Right lung (tissue), 10 donors: ENCODE measurements at places on chromosomes 11 and 22.

GRCh38 chr11:111299101-111300026 is 1.0 kb downstream of the POU2AF3 start:
- peak; percentile 66 for DNase-seq

- no peak for DNase-seq
Measured at GRCh38 chr11:114106986-114107385, 47.5 kb downstream of the ZBTB16 start.

GRCh38 chr11:69396948-69397307 is 84.5 kb upstream of the LINC01488 start:
- DNase-seq = no peak

DNA sequence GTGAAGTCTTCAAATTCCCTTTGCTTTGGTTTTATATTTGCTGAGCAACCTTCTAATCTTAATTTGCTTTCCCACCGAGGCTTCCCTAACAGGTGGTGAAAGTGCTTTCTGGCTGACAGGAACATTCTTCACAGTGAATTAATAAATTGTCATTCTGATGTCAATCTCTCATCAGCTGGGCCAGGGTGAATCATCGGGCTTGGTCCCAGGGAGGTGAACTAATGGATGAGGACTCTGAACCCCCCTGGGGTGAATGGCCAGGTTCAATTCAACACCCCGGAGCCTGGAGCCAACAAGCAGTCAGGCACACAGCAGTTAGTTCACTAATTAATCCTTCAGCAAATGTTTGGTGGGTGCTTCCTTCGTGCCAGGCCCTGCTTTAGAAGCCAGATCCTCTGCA is 155.4 kb upstream of the PDGFD start:
- no peak for DNase-seq

DNA sequence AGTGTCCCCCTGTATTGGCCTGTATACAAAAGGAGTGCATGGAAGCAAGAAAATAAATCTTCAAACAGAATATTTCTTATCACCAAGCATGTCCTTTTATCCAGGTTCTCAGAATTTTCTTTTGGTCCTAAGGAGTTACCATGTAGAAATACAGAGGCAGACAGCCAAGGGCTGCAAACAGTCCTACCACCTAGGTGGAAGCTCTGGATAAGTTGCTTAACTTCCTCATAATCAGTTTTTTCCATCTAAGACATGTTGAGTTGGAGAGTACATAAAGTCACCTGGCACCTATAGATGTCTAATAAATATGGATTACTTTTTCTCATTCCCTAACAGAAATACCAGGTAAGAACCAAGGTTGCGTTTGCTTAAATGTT is 57.0 kb upstream of the BLID start:
- DNase-seq = no peak

DNA sequence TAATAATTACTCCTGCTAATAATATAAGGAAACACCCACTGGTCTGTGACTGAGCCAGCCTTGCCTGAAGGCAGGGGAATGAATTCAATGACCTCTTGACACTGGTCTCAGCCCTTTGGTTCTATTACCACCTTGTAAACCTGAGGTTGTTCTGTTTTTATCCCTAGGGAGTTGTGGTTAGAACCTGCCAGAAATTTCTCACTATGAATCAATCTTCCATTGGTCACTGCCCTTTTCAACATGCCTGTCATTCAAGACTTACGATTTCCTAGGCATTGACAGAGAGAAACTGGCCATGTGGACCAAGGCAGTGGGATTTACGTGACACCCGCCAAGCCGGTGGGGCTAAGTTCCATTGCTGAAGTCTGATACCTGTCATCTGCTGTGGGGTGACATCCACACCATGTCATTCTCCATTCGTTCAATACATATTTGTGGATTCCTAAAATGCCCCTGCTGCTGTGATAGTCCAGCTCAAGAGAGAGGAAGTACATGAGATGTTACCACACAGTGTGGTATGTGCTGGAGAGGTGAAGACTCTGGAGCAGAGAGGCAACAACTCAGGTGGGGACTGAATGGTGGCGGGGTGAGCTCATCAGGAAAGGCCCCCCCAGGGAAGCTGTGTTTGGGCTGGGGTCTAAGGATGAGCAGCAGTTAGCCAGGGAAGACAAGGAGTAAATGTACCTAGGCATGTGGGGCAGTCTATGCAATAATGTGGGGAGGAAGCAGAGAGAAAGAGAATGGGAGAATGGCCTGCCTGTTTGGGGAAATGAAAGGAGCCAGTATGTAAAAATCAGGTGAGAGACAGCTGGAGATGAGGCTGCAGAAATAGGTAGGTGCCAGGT is 15.2 kb upstream of the EHF start:
- no peak for DNase-seq

GRCh38 chr22:22720724-22721261 is 76.4 kb downstream of the GGTLC2 start:
- no peak for DNase-seq

DNA sequence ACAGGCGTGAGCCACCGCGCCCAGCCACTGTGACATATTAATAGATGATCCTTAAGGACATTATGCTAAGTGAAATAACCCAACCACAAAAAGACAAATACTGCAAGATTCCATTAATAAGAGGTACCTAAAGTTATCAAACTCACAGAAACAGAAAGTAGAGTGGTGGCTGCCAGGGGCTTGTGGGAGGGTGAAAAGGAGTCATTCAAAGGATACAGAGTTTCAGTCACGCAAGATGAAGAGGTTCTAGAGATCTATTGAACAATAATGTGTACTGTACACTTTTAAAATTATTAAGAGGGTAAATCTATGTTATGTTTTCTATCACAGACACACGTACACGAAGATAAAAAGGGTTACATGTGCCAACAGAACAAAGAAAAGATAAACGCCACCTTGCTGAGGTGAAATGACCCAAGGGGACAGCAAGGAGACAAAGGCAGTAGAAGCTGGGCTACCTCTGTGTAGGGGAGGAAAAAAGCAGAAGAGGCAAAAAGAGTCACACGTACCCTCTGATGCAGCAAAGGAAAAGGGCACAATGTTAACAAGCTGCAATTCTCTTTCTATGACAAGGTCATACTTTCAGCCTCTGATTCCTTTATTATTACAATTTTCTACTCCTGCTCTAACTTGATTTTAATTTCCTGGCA is 65.3 kb downstream of the AMBRA1 start:
- DNase-seq = no peak

DNA sequence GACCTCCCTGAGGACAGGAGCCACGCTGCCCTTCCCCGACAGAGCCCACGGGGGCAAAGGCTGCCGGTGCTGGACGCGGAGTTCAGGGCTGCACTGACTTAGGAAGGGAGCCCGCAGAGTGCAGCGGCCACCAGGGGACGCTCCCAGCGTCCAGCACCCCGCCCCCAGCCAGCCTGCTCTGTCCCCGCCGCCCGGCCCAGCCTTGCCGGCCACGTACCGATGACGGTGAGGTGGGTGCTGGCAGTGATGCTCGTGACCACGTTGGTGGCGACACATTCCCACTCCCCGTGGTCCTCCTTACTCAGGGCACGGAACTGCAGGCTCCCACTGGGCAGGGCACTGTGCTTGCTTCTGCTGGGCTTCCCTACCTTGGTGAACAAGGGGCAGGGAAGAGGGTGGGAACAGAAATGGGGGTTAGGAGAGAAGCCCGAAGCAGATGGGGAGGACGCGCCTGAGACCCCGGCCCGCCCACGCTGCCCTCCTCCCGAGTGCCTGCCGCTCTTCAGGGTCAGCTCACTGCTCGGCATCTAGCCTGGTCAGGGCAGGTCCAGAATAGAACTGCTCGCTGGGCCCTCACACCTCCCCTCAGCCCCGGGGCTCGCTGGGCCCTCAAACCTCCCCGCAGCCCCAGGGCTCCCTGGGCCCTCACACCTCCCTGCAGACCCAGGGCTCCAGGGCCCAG is 25.9 kb downstream of the IGSF9B start:
- no peak for DNase-seq

GRCh38 chr11:126992804-126993111 is 7.8 kb downstream of the KIRREL3 start:
- no peak for DNase-seq

- no peak for DNase-seq
Measured at GRCh38 chr11:64415996-64416728, 57.2 kb downstream of the RPS6KA4 start.

- DNase-seq = peak; percentile 66
Measured at GRCh38 chr11:67504950-67505581, at the start of gene PITPNM1. TSS of gene PITPNM1 (minus strand) at chr11:67505363. CDS start at chr11:67504180, 1,183 bp downstream.

GRCh38 chr11:71580057-71581003 is 2.3 kb downstream of the KRTAP5-11 start:
- no peak for DNase-seq

- no peak for DNase-seq
Measured at GRCh38 chr22:46798041-46798365, 35.6 kb downstream of the TBC1D22A start.

- no peak for DNase-seq
Measured at GRCh38 chr11:116725434-116726221, 47.2 kb downstream of the BUD13 start.

DNA sequence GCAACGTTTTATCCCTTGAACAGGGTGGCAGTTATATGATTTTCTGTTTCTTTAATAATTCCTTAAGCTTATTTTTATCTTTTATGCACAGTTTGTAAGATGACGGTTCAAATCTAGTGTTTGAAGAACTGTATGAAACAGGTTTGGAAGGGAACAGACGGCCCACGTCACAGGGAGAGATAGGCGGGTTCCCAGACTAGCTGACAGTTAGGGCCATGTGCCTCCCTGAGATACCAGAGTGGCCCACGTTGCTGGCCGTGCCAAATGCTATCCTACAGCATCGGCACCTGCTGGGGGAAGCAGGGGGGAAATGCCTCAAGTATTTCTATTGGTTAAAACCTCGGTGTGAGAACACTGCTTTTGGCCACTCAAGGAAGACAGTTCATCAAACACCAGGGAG is 50.2 kb upstream of the BID start:
- DNase-seq = no peak

DNA sequence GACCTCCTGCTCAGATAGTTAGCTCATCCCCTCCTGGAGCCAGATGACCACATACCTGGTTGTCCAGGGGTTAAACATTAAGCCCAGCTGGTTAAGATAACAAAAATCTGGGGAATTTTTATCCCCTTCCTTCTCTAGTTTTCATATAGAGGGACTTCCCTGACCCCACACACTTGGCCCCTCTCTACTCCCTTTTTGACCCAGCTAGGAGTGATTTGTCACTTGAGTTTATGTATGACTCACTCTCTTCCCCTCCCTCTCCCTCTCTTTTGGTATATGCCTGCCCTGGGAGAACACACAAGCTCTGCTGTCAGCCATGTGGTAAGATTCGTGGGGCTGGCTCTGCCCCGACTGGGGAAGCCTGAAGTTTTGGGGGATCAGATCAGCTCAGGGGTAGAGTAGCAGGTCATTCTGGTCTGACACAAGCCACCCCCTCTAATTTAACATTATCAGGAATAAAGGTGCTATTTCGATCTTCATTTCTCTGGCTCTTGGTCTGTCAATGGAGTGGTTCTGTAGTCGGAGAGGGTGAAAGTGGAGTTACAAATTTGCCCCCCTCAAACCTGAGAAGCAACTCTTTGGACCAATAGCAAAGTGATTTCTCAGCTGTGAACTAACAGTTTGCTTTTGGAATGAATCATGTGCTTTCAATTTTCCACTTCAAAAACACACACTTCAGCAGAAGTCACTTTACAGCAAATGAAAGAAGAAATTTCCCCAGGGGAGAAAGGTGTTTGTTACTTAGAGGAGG is 415.3 kb upstream of the CADM1 start:
- DNase-seq = no peak

- no peak for DNase-seq
Measured at GRCh38 chr11:121236115-121237001, 56.2 kb upstream of the SC5D start.

DNA sequence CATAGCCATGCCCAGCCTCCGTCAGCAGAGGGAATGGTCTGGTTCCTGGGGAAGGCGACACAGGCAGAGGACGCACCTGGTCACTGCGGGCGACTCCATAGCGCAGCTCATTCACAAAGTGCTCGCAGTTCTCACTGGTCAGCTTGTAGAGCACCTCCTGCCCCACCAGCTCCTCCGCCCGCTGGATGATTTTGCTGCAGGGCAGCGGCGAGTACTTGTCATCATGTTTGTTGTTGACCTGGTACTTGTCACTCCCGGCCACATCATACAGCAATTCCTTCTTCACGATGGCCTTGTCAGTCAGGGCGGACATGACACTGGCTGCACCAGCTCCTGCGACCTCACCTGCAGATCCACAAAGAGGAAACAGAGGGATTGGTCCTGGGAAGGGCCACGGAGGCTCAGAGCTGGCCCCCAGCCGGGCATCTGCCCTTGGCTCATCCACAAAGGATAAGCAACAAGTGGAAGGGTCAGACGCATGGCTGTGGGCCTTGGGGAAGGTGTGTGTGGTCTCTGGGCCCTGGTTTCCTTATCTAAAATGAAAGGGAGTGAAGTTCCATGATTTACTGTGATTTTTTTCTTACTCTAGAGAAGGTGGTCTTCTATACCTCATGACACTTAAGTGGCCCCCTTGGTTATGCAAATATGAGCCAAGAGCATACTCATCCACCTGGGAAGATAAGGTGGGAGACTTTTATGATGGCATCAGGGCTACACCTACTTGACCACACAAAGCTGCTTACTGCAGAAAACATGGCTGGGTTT is 24.0 kb downstream of the PLAAT3 start:
- DNase-seq = no peak

GRCh38 chr11:45812581-45813548 is 7.9 kb downstream of the SLC35C1 start:
- no peak for DNase-seq

DNA sequence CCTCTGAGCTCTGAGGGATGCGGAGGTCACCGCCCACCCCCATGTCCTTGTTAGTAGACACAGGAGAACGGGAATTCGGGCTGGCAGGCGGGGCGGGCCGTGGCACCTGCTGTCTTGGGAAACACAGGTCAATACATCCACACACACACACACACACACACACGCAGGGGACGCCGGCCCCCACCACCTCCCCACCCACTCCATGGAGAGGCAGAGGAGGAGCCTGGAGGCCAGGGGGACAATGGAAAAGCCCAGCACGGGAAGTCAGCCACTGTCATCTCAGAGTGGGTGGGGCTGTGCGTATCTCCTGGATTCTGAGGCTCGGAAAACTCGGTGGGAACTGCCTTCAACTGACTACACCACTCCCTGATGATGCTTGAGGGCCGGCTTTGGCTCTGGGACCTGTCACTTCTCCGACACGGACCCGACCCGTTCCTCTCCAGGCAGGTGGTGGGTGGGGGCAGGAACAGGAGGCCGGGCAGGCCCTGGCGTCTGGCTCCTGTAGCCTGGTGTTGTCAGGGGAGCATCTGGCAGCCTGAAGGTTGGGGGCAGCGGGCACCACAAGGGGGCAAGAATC is 18.5 kb upstream of the TMEM184B start:
- DNase-seq = no peak

- no peak for DNase-seq
Measured at GRCh38 chr11:13119941-13120520, 110.9 kb downstream of the RASSF10 start.
